Fibroblast of skin of left quadriceps (primary cell): ENCODE measurements at places on chromosomes 1 and 21.

DNA sequence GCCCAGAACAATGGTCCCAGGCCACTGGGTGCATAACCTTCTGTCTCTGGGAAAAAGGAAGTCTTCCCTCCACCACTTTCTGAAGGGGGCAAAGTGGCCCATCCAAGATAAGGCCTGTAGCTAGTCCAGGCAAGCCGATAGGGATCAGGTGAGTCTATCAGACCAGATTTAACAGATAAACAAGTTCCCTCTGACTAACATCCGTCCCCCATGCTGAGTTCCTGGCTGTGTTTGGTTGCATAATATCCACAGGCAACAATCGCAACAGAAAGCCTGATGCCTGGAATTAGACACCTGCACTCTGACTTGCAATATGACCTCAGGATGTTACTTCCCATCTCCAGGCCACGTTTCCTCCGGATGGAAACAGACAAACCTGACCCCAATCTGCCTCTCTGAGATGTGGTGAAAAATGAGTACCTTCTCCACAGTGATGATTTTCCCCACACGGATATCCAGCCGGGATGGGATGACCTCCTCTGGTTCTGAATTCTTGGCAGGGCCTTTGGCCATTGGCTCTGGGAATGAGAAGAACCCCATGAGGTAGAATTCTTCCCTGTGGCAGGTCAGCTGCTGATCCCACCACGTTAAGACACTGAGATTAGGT lies 36.4 kb downstream of the YARS1 start:
- no peak for DNase-seq

DNA sequence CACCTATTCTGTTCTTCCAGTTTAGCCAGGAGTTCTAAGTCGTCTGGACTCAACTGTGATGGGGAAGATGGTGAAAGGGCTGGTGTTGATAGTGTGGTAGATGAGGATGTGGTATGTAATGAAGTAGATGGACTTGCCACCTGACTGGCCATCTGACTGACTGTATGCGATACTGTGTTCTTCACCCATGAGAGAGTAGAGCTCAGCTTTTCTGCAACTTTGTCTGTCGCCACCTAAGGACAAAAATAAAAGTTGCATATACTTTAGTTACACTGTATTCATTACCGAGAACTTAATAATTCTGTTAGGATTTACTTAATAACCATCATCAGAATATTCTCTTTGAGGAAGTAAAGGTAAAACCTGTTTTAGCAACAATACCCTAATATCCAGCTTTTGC lies 48.5 kb downstream of the EVI5 start:
- no peak for DNase-seq

DNA sequence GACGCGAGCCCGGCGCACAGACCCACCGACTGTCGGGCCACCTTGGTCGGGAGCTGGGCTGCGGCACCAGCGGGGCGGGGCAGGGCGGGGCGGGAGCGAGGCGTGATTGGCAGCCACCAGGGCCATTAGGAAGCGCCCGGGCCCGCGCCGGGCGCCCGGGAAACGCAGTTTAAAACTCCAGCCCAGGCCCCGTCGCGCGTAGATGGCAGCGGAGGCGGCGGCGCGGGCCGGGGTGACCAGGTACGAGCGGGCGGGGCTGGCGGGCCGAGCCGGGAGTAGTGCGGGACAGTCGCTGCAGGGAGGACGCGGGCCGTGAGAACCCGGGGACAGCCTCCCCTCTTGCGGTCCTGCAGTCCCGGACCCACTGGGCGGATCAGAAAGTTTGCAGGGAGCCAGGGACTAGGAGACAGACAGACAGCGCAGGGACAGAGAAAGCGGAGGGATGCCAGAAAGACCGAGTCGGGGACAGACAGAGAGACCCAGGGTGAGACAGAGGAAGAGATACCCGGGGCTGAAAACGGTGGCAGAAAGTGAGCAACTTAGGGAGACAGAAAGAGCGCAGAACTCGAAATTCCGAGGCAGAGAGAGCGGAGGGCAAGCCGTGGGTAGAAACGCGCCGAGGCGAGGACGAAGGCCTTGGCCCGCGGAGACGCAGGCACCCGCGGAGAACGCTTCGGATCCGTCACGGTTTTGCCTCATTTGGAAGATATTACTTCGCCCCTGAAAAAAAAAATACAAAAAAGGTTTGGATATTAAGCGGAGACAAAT lies at the start of gene DMBX1:
Gene DMBX1 (plus strand): TSS at position 199 of the 768 bp plus-strand sequence. CDS start 17,175 bp downstream, outside the sequence.
- no peak for DNase-seq

DNA sequence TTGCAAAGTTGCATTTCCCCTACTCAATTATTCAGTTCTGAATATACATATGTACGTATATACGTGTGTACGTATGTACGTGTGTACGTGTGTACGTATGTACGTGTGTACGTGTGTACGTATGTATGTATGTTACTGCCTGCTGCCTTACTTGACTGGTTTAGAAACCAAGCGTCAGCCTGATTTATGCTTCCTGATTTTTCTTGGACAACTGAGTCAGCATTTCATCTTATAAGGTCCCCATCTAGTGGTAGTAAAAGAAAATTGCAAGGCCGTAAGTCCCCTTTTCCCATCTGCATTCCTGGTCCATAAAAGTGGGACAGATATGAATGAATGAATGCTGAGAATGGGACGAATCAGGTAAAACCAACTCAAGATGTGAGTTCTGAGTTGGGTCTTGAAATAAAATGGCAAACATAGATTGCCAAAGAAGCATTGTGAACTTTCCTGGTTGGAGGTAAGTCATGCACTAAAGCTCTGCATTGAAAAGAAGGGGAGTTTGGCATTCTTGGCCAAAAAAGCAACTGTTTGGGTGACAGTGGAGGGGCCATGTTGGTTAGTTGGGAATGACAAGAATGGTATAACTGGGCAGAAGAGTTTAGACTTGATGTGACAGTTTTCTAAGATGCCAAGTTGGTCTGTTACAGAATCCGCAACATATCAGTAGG lies 76.4 kb upstream of the DNAH14 start:
- DNase-seq, result peak; percentile 32

GRCh38 chr1:221449801-221450470 lies 292.0 kb downstream of the DUSP10 start:
- DNase-seq, result no peak

DNA sequence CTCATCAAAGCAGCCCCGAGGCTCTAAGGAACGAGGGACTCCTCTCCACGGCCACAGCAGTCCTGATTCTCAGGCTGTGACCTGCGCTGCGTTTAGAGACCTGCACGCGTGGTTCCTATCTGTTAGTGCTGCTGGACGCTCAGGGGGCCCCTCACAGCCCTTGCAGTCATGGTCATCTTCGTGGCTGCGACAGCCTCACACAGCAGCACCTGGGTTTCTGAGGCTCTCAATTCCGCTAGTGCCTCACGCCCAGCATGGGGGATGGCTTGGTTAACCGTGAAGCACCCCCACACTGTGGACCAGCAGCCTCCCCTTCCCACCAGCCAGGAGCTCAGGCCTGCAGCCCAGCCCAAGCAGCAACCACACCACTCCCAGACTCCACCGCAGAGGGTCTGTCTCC lies 7.8 kb downstream of the MORN1 start:
- DNase-seq, result no peak

DNA sequence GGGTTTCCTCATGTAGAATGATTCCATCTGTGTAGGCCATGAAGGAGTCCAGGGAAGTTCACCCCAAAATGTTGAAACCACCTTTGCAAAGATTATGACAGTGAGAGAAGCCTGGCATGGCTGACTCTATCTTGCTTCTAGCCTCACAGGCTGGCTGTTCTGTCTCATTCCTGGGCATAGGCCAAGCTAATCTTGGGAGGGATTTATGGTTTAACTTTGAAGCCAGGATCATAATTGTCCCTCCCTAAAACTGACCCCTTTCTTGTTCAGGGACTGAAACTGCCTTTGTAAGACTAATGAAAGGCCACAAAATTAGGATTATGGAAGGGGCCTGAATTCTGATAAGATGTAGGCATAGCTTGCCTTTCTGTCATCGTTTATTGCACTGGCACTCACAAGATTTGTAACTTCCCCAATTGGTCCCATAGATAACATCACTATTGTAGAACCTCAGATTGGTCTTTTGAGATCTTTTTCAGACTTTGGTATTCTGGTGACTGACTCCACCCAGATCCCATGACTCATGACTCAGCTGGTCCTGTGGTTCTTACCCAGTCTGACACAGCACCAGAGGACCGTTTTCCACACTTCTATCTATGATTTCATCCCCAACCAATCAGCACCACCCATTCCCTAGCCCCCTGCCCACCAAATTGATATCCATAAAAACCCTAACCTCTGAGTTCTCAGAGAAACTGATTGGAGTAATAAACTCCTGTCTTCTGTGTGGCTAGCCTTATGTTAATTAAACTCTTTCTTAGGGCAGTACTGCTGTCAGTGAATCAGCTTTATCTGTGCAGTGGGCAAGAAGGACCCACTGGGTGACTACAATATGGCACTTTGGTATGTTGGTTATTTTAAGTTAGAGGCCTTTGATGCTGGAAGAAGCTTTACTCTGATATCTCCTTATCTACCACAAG lies 13.6 kb upstream of the LAMTOR5 start:
- DNase-seq, result no peak

- DNase-seq, result peak; percentile 28
These were observed 14.6 kb upstream of the TMEM61 start for GRCh38 chr1:54965624-54966340.

DNA sequence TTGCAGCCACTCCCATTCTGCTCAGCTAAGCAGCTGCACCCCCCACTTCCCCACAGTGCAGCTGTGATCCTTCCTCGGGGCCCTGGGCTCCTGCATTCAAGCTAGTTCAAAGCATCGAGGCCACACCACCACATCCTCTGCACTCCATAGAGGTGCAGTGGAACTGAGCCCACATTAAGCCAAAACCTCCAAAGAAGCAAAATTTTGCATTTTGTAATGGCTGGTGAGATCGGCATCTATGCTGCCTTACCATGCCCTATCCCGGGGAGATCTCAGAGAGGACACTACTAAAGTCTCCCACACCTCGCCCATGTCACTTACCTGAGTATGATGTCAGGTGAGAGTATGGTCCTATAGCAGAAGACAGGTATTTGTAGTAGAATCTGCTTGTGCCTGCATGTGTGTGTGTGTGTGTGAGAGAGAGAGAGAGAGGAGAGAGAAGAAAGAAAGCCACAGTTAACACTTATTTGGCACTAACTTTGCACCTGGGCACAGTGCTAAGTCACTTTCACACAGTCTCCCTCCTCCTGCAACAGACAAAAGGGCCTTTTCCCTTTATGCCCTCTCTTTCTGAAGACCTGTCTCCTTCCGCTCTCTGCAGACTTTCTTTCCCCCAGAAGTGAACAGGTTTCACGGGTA lies 89.8 kb downstream of the KIF14 start:
- no peak for DNase-seq

- DNase-seq, result no peak
These were observed 206.5 kb downstream of the ZP4 start for GRCh38 chr1:237684236-237684635.

DNA sequence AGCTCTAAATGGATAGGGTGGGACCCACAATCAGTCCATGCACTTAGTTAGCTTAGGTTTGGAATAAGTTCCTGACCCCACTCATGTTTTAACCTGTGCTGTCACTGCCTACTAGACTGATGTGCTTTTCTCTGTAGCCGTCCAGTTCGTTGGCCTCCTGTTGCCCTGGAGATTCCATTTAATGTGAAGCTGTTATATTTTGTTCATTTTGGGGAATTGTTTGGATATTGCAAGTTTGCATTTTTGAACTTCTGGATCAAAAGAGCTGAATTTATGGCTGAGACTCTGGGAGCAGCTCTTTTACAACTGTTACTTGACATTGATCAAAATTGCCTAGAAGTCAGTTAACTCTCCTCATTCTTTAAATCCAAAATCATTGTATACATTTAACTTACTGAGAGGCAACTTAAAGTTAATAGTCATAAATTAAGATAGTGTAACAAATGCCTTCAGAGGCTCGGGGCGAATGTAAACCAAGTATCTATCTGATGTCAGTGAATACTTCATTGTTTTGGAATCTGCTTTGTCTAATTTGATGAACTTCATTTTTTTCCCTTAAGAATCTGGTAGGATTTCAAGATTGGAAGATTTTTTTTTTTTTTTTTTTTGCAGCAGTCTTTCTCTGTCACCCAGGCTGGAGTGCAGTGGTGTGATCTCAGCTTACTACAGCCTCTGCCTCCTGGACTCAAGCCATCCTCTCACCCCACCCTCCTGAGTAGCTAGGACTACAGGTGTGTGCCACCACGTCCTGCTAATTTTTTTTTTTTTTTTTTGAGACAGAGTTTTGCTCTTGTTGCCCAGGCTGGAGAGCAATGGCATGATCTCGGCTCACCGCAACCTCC lies 38.1 kb downstream of the MIGA1 start:
- DNase-seq, result no peak

- DNase-seq, result no peak
These were observed 3.8 kb upstream of the MYOG start for GRCh38 chr1:203089651-203090045.

DNA sequence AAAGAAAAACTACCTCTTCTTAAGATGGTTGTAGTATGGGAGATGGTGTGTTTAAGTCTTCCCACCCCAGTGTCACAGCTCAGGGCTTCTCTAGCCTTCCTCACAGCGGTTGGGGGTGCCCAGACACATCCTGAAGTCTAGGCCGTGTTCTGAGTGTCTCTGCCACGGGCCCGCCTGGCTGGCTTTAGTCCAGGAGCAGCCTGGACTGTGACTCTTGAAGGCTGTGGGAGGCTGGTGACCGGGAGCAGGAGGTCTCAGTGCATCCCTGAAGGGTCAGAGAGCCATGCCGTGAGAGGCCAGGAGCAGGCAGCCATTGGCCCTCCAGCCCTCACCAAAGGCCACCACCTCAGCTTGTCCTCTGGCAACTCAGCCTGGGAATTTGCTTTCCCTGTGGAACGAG lies 4.5 kb downstream of the EPHX1 start:
- DNase-seq, result no peak

- DNase-seq, result peak; percentile 54
These were observed 222.5 kb downstream of the SLC45A1 start for GRCh38 chr1:8540261-8540941.

GRCh38 chr21:45869121-45870007 lies 112.2 kb upstream of the COL6A1 start:
- peak; percentile 20 for DNase-seq

DNA sequence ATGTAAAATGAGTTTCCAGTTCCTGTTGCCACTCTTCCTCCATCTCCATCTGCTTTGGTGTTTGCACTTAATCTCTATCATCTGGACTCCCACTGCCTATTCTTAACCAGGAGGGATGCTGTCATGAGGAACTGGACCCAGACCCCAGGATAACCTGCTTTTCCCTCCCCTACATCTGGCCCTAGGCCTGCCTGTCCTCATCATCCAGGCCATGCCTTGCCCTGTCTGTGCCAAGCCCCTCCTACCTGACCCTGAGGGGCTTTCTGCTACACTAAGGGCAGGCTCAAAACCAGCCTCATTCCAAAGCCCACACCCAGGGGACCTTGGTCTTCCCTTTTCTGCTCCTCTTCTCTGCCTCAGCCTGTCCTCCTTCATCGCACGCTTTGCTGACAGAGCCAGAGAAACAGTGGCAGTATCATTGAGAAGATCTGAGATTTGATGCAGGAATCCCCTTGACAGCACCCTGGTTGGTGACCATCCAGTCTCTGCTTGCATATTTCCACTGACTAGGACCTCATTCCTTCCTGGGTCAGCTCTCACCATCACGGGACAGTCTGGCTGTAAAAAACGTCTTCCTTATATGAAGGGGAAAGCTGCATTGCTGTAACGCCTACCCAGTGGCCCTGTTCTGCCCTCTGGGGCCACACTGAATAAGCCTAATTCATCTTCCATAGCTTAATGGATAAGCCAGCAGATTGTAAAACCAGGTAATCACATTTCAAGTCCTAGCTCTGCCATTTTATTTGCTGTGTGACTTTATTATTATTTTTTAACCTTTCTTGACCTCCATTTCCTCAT lies 38.8 kb downstream of the PLXNA2 start:
- DNase-seq, result no peak
